Parietal lobe (tissue), 2 donors: ENCODE measurements at places on chromosomes 12 and 14. TPM values are rescaled to one million over a fixed set of nuclear protein-coding genes. Genes with fewer than 3 reads are reported as not detected.

Gene OLR1
- total RNA-seq = 3.4 TPM

Gene CLEC9A
- total RNA-seq = not detected

Gene OSGEP
- 70.7 TPM for total RNA-seq

Gene POTEM
- not detected for total RNA-seq

Gene ABCB9
- total RNA-seq = 42.3 TPM

Gene GPR132
- total RNA-seq = 0.94 TPM

Gene ALG10
- 29.7 TPM for total RNA-seq

Gene FAIM2
- total RNA-seq = 37.2 TPM

Gene KRT79
- not detected for total RNA-seq

Gene ZNF268
- 61.7 TPM for total RNA-seq

Gene TRHDE
- total RNA-seq = 21.3 TPM

Gene INHBC
- total RNA-seq = not detected

Gene GPR65
- total RNA-seq = not detected

Gene GLRX5
- 18.5 TPM for total RNA-seq

Gene MIP
- total RNA-seq = not detected
